ENCODE measurements at places on chromosomes 2 and 18.

DNA sequence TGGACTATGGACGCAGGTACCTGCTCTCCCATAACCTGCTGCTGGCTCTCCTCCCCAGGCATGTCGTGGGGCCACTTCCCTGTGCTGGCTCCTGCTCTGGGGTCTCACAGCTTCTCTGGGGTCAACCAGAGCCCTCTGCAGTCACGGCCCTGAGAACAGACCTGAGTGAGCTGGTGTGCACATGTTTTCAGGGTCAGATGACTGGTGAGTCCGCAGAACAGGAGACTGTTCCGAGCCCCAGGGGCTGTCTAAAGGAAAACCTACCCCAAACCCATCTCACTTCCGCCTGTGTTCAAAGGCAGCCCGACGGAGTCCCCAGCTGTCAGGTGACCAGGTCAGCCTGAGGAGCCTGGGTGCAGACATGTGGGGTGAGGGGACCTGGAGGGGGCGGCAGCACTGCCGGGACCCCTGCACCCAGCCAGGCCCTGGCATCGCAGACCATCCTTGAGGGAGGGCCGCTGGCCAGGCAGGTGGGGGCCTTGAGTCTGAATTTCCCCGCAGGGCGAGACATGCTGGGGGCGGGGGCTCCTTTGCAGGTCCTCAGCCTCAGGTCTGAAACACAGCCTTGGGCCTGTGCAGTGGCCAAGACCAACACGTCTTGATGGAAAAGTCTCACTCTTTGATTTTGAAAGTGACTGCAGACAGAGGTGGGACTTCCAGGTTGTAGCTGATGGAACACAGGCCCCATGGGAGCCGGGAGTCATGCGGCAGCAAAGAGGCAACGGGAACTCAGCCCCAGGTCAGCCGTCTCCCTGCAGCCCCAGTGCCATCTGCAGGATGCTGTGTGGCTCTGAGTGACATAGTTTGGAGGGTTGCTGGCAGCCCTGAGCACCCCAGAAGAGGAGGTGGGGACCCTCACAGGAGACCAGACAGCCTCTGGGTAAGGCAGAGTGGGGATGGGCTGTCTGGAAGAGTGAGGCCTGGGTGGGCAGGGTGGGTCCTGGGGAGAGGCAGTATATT, 65.3 kb downstream of the TWIST2 start:
- no peak for DNase-seq

- no peak for DNase-seq
Observed at GRCh38 chr2:239889641-239890121, 135.5 kb downstream of the NDUFA10 start.

DNA sequence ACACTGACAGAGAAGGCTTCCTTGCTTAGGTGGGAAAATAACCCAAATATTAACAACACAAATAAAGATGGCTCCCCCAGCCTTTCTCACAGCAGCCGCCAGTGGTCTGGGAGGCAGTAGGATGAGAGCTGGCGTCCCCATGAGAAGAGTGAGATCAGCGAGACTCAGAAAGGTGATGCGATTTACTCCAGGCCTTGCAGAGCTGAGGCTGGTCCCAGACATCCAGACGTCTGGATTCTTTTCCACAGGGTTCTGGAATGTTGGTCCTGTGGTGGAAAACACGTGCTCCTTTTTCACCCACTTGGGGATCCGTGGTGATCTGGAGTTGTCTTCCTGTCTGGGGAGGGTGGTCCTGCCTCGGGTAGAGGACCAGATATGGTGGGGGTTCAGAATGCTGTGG, 190.6 kb downstream of the CTIF start:
- no peak for DNase-seq

DNA sequence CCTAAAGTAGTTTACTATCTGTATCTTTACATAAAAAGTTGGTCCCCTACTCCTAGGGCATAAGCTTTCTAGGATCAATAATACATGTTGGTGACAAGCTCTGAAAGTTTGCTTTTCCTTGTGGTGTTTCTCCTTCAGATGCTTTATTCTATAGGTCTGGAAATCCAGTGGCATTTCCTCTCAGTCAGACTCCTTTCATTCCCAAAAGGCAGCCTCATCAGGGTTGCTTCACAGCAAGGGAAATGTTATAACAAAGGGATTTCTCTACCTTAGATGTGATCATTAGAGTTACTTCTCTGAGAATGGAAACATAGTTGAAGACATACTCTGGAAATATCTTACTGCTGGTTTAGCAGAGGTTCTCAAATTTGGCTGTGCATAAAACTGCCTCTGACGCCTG, 1072.4 kb upstream of the ZEB2 start:
- no peak for DNase-seq

GRCh38 chr2:145199827-145200706, 680.1 kb upstream of the ZEB2 start:
- no peak for DNase-seq

- DNase-seq, result no peak
Observed at GRCh38 chr2:187878112-187878511, 323.9 kb upstream of the TFPI start.

DNA sequence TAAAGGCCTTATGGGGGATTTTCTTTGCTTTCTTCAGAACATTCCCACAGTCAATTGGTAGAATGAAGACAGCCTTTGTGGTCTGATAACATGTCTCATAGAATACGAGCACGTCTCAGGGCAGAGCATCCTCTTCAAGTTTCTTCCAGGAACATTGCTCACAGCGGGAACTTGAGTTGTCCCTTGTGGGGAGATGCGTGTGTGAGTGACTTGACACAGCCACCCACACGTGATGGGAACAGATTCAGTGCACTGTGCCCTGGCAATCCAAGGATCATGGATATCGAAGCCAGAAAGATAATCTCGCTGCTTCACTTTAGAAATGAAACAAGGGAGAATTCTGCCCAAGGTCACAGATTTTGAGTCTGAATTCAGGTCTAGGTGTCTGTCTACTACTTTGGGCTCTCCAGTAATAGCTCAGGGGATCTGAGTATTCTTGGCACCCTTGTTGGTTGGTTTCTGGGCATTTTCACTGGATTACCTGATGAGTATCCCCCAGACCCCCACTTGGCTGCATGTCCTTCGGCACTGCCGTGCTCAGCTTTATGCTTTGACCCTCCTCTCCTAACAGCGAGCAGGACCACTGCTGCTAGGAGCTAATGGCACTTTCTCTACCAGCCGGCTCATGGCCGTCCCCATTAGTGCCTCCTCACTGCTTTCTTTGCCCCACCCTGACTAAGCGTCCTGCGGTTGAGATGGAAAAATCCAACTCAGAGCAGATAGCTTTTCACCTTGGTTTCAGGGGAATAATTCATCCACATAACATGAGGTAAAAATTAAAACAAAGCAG, 75.9 kb upstream of the FOSL2 start:
- DNase-seq, result no peak

- DNase-seq, result peak; percentile 74
Observed at GRCh38 chr2:217899231-217900009, 103.4 kb downstream of the TNS1 start.

- DNase-seq, result no peak
Observed at GRCh38 chr2:118510807-118511206, 336.6 kb downstream of the EN1 start.

DNA sequence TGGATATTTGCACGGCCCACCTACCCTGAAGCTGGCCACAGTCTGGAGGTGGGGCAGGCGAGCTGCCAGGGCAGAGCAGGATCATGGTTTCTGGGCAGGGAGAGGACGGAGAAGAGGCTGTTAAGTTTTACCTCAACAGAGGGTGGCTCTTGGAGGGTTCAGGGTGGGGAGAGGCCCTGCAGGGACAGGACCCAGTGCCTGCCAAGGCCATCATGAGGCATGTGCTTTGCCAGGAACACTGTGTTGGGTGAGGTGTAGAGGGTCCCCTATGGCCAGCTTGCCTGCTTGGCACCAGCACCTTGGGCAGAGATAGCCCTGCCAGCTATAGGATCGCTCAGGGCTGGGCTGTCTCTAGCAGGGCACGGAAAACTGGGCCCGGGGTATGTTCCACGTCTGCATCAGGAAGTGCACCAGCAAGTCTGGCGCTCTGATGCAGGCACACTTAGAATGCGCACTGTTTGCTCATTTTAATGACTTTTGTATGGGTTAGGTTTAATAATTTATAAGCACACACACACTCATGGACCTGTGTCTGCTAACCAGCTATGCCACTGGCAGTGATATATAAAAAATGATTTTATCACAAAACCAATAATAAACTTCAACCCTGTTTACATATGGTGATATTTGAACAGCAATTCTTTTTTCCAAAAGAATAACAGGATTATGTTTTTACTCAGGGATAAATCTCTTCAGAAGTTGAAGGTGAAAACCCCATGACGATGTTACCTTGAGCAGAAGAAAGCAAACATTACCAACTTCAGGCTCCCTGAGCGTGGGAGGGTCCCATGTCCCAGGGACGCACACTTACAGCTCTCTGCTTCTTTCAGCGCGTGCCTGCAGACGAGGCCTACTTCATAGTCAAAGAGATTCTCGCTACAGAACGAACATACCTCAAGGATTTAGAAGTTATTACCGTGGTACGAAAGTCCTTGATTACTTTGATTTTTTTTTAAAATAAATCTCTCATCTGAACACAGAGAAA, 46.4 kb downstream of the STK25 start:
- no peak for DNase-seq

All from NCI-H82 (cell line).